ENCODE measurements at places on chromosomes 4 and X.

DNA sequence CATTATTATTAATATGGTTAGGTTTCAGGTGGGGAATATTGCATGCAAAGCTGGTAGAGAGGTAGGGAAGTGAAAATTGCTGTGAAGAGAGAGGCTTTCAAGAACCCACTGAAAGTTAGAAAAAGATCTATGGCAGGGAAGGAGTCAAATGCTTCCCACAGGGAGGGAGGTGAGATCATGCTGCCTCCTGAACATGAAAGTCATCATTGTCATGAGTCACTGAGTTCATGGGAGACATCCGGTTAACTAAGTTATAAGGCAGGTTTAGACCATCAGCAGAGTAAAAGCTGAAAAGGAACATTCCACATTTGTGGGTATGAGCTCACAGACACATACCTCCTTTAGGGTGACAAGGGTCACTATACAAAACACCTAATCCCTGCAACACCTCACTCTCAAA is 16.2 kb downstream of the GATB start:
- DNase-seq, result no peak

DNA sequence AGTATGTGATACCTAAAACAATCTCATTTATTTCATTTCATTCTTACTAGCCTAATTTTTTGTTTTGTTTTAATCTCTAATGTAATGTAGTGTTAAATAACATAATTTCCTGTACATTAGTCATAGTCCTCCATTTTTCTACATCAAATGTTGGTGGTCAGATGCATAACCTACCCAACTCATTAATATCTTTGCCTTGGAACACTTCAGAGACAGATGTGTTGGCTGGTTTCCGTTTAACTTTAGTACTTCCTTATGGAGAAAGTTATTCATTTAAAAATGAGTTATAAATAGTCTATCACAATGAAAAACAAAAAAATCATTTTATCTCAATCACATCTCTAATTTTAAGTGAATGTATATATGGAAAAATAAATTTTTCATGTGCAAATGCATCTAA is 190.2 kb downstream of the ANTXR2 start:
- DNase-seq, result no peak

- DNase-seq, result no peak
Measured at GRCh38 chr4:11165052-11165451, 263.6 kb downstream of the HS3ST1 start.

- DNase-seq, result no peak
Measured at GRCh38 chr4:186798951-186799659, 75.4 kb upstream of the FAT1 start.

DNA sequence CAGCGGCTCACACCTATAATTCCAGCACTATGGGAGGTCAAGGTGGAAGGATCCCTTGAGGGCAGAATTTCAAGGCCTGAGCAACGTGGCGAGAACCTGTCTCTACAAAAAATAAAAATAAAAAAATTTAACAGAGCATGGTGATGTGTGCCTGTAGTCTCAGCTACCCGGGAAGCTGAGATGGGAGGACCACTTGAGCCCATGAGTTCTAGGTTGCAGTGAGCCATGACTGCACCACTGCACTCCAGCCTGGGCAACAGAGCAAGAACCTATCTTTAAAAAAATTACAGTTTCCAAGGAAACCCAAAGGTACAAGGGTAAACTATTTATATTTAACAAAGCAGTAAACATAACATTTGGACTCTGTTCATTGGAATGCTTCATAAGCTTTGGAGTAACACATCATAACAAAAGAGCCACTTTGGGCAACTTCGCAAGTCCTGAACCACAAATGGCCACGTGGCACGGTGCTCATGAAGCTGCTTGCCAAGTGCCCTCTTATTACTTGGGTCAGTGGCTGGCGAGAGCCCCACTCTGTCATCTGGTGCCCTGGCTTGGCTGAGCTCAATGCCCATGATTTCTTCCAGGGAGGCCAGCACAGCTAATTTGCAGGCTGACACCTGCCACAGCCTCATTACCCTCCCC is 165.6 kb downstream of the SH3KBP1 start:
- DNase-seq, result no peak

DNA sequence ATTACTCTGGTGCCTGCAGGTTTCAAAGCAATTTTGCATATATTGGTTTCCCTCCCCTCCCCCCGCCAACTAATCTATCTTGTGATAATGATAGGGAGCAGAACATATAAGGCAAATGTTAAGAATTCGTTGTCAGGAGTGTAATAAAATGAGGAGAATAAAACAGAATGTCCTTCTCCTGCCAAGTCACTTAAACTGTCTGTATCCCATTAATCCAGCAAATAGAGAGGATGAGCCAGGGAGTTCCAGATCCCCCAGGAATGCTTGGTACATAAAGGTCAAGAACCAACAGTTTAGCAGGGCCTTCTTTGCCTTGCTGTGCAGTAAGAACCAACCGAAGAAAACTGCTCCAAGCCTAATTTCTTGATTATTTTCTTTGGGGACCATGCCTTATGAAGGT is 141.4 kb downstream of the AMELX start:
- no peak for DNase-seq

DNA sequence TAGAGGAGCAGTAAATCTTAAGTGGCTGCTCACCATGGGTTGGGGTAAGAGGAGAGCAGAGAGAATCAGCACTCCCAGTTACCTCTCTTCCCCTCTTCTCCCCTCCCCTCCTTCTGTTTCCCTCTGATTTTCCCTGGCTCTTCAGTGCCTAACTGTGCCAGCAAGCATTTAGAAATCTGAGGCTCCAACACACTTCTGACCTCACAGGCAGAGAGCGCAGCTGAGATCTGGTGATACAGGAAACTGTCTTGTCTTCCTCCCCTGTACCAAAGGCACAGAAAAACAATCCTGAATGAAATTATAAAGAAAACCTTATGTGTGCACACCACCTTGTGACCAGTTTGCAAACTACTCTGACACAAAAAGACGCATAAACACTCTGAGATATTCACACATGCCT is 82.4 kb upstream of the SMIM10 start:
- DNase-seq, result no peak

DNA sequence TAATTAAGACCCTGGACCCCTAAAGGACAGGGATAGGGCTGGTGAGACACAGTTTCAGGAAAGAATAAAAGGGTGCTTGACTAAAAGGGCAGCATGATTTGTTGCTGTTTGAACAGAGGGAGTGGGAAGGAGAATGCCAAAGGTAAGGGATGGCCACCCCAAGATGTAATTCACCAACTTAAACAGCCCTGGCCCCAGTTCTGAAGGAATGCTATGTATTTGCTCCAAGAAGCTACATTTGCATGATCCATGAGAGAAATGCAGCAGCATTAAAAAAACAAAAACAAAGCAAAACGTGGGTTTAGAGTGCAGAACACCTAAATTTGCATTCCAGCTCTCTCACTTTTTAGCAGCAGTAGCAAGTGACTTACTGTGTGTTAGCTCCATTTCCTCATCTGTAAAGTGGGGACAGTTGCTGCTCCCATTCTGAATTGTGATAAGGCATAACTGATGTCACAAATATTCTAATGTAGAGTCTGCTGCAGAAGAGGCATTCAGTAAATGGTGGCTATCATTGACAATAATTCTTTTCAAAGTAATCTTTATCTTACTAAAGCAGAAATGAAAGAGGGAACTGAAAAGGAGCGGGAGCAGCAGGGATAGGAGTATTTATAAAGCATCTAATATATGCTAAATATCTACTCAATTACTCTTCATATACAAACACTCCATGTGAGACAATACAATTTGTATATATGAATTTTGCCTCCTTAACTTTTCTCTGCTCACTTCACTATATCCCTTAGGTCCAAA is 115.8 kb downstream of the PPARGC1A start:
- DNase-seq, result no peak

DNA sequence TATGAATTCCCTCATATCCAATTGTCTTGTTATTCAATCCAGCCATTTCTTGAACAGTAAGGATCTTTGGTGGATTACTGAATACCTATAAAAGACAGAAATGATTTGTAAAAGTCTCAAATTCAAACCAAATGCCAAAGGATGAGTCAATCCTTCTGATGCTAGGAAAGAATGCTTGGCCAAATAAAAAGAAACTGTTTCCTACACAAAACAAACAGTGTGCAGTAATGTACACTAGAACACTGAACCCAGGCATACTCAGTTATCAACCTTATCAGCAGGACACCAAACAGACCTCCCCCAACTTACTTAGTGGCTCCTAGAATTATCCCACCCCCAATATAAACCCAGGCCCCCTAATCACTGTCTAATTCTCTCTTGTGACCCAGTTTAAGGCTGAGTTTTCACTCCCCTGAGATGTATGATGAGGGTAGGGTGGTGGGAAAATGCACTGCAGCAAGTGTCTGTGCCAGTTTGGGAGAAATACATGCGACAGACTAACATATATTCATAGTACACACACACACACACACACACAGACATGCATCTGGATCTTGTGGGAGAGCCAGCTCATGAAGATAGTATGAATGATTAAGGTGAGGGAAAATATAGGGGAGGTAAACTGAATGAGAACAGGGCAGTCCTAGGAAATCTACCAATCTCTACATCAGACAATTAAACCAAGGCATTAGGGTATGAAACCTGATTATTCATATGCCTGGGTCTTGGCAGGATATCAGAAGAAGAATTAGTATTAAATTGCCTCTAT is 35.0 kb downstream of the CLDN2 start:
- DNase-seq, result no peak

DNA sequence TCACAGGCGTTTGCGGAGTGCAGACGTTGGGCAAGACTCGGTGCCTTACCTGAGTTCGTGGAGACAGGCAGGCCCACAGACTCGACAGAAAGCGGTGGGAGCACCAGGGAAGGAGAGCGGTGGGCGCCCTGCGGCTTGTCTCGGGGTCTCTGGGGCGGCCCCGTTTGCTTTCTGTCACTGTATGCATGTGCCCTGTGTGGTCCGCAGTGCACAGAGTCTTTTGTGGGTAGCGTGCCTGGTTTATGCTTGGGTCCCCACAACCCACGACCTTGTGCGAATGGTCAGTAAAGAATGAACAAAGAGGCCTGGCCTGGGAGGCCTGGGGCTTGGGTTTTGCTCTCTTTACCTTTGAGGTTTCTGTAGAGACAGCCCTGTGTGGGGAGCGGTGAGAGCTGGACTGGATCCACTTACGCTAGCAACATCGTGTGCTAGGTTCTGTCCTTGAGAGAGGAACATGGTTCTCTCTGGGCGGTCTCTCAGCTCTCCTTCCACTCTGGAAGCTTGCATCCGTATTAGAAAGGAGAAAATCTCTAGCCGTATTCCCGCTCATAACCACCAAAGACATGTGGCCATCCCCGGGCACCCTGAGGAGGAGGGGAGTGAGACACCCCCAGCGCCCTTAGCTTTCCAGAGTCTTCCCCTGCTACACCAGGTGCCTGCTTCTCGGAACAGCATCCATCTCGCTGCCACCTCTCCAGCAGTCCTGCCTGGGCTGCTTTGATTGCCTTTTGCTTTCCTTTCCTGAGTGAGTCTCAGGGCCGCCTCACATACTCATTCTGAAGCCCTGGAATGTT is 1.2 kb downstream of the TADA2B start:
- DNase-seq, result no peak

DNA sequence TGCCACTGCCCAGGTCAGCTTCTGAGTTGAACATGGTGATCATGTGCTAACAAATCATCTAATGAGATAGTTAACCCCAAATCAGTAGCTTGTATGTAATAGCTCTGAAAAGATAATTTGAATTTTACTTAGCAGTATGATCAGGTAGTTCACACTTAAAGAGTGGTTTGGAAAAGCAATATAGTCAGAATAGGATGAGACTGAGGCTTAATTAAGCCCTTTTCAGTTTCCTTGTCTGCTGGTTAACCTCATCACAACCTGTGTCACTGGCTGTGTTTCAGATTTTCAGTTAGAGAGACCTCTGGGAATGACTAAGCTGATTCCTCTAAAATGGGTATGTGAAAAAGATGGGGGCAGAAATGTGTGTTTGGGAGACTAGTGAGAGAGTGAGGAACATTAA is 38.1 kb downstream of the GPR174 start:
- DNase-seq, result no peak

- no peak for DNase-seq
Measured at GRCh38 chrX:34557733-34558132, 99.4 kb downstream of the TMEM47 start.

GRCh38 chrX:40055495-40055894 is 42.3 kb downstream of the BCOR start:
- no peak for DNase-seq

DNA sequence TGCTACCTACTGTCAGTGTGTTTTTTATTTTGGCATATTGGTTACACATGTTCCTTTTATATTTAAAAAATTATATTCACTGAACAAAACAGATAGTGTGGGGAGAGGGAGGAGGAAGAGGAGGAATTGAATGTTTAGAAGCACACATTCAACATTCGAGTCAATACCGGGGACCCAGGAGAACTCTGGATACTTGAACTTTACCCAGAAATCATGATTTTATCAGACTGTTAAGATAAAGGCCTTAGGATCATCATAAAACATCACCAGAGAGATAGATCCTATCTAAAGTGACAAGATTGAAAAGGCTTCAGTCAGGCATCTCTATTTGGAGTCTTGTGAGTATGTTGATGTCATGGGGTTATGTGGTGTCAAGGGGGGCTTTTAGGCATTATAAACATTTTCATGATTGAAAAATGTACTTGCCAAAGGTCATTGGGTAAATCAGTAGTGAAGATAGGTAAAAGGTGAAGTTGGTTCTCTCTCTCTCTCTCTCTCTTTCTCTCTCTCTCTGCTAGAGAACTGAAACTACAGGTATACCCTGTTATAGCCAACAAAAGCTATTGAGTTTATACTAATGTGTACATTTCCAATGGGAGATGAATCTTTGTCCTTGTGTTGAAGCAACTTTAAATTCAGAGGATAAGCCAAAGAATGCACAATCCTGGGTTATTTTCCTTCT is 16.9 kb upstream of the RGN start:
- no peak for DNase-seq

DNA sequence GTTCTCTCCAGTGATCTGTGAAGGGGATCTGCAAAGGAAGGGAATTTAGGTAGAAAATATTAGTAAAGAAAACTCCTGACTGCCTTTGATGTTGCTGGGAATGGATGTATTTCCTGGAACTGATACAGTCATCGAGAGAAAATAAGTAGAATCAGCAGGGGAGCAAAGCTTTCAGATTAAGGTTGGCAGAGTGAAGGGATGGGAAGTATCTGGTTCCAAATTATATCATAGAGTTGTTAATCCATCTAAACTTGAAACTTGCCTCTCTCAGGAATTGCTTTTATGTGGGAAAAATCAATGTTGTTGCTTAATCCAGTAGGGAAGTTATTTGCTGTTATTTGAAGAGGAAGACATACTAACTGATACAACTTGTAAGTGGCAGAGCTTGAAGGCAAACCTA is 19.3 kb downstream of the EPHA5 start:
- DNase-seq, result no peak

DNA sequence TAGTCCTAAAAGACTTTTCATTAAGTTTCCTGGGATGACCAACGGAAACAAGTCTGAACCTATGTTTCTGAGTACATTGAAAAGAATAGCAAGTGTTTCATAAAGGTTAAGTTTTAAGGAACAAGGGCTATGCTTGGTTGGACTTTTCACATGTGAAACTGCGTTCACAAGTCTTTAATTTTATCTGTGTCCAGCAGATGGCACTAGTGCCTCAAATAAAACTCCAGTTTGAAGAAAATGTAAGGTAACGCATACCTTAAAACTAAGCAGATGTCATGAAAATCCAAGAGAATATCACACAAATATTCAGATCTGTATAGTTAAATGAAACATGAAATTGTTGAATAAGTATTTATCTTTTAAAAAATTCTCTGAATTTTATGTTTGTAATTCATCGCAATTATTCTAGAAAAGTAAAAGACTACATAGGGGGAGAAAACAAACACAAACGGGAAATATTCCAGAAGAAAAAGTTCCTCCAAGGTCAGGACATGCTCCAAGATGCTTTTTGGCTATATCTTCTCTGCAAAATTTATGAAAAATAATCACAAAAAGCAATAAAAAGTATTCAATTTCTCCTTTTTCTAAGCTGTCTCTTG is 89.6 kb upstream of the MAD2L1 start:
- no peak for DNase-seq

- DNase-seq, result no peak
Measured at GRCh38 chr4:89416960-89417359, 109.4 kb upstream of the GPRIN3 start.
